Fibroblast of gingiva (primary cell): ENCODE measurements at places on chromosomes 2 and 18.

- DNase-seq: no peak
These were observed 70.6 kb upstream of the TEX51 start for GRCh38 chr2:126828051-126828450.

DNA sequence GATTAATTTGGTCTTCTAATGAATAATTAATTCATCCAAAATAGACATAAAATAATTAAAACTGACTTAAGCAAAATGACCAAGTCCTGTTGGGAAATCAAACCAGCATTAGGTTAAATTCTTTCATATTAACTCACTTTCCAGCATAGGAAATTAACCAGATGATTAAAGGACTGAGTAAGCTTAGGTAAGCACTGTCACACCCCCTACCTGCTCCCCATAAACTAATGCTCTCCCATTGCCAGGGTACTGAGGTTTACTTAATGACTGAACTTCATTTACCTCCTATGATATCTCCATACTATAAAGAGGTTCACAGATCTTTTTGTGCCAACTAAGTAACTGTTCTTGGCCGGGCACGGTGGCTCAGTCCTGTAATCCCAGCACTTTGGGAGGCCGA, 13.7 kb downstream of the DSC2 start:
- no peak for DNase-seq

GRCh38 chr2:200596774-200597570, 11.2 kb downstream of the AOX1 start:
- DNase-seq: no peak

GRCh38 chr18:67092141-67092540, 424.4 kb downstream of the DSEL start:
- no peak for DNase-seq

DNA sequence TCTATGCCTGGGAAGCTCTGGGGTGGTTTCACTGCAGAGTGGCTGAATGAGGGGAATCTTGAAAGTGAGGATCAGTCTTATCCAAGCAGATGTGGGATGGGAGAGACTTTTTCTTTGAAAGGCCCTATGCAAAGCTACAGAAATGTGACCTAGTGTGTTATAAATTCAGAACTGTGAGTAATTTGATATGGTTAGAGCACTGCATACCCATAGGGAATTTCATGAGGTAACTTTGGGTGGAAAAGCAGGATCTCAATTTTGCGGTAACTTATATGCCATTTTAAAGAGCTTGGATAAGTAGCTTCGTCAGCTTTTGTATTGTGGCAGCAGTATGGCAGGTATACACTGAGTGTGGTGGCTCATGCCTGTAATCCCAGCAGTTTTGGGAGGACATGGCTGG, 40.9 kb downstream of the GULP1 start:
- no peak for DNase-seq

DNA sequence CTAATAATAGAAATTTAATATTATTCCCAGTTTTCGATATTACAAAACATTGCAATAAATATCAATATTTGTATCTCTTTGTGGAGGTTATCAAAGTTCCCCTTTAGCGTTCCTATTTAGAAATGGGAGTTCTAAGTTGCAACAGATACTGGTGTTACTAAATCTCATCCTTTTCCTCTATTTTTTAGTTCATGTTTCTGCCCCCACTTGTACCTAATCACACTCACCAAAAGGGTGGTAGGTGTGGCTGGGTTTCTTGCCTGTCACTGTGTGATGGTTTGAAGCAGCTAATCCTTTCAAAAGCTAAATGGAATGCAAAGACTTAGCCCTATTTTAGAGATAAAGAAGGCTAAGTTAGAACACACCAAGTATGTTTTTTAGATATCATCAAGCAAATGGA, 997.9 kb downstream of the TSN start:
- DNase-seq: no peak

DNA sequence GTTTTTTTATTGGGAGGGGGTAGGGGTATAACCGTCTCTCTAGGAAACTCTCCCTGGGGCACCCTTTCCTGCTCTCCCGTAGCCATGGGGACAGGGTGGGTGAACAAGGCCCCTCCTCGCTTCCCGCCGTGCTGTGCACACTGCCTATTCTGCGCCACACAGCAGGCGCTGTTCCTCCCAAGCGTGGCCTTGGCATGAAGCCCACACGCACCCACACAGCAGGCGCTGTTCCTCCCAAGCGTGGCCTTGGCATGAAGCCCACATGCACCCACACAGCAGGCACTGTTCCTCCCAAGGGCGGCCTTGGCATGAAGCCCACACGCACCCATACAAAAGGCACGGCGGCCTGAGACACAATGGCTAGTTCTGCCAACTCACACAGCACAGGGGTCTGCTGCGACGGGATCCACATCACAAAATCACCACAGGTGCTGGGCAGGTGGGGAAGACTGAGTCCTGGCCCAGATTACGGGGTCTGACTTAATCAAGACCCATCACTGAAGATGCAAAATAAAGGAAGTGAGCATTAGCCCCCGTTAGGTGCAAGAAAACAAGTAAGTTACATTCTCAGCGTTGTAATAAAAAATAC, 46.6 kb upstream of the TPO start:
- no peak for DNase-seq
